ENCODE measurements at places on chromosomes 4 and X.

GRCh38 chr4:185625503-185625902, 90.2 kb upstream of the PDLIM3 start:
- no peak for DNase-seq

- peak; percentile 46 for DNase-seq
Measured at GRCh38 chrX:109830704-109831206, 97.7 kb upstream of the ACSL4 start.

GRCh38 chrX:1223242-1223600, 10.8 kb upstream of the CRLF2 start:
- no peak for DNase-seq

DNA sequence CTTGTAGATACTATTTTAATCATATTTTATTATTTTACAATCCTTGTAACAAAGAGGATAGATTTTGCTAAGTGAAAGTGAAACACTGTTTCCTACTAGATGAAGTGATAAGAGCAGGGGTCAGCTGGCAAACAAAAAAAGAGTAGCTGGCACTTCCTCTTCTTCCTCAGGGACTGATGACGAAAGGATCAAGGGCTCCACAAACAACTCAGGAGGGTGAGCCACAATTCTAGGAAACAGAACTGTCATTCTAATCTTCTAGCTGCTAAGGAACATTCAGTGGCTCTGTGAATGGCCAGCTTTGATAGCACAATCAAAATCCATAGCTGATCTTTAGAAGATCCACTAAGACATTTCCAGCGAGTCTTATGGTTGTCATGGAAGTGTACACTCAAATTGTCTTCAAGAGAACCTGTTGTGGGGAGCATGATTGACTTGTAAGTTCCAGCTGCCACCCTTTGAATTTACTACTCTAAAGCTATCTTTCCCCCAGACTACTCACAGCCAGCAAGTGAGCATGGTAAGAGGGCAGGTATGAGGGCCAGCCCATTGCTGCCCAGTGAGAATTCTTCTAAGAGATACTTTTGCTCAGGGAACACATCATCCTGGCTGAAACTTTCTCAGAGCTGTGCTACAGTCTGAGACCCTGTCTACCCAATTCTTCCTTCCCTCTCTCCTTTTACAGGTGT, 275.7 kb upstream of the RASGEF1B start:
- DNase-seq: no peak

DNA sequence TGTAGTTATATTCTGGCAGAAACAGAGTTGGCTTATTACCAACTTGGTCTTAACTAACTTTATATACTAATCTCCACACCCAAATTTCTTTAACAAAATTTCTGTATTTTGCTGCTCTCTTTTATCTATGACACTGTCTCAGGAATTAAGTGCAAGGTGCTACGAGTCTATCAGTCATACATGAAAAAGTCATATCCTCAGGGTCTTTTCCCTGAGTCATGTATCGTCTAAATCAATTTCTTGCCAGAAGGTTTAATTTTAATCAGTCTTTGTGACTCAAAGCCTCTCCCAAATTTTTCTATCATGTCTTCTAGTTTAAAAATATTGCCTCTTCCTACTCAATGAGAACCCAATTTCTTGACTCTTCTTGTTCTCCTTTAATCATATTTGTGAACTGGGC, 1803.6 kb upstream of the PCDH7 start:
- DNase-seq: peak; percentile 37

- peak; percentile 76 for DNase-seq
Measured at GRCh38 chr4:72568959-72569718, at the start of gene ADAMTS3. Gene ADAMTS3, minus strand, starts transcription at chr4:72569221. Its CDS starts 459 bp downstream, at chr4:72568762.

Measured in PC-3 (cell line).